ENCODE measurements at places on chromosomes 2 and 18. TPM values are rescaled to one million over a fixed set of nuclear protein-coding genes. Genes with fewer than 3 reads are reported as not detected.

Gene LYG1
- 0.12 TPM for total RNA-seq

Gene L3MBTL4
- total RNA-seq = 0.65 TPM

Gene HAT1
- total RNA-seq = 71.5 TPM

Gene MEIS1
- total RNA-seq = 0.23 TPM

Gene CNGA3
- not detected for total RNA-seq

Gene CYP27A1
- 28.6 TPM for total RNA-seq

Gene IL1B
- total RNA-seq = 0.65 TPM

Gene TTC39C
- total RNA-seq = 26.0 TPM

Gene PRSS56
- not detected for total RNA-seq

DNA sequence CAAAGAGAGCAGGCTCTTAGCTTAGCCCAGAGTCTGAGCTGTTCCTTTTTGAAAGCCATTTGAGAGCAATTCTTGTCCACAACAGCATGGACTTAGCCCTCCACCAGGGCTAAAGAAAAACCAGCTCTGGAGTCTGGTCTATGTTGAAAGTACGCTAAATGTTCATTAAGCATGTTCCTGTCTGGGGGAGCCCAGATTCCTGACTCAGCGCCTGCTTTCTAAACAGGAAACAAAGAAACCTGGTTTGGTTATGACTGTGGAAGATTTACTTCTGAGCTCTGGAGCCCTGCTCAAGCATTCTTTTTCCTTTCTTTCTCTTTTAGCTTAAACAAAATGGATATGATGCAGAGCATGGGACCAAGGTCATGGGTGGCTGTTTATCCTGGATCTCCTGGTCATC lies 279.8 kb downstream of the RBM43 start:
- peak; percentile 30 for DNase-seq

- no peak for DNase-seq
These were observed at the start of gene EFEMP1 for GRCh38 chr2:55923091-55923981. TSS of gene EFEMP1 (minus strand) at chr2:55923782. CDS start at chr2:55922440, 1,342 bp downstream.

DNA sequence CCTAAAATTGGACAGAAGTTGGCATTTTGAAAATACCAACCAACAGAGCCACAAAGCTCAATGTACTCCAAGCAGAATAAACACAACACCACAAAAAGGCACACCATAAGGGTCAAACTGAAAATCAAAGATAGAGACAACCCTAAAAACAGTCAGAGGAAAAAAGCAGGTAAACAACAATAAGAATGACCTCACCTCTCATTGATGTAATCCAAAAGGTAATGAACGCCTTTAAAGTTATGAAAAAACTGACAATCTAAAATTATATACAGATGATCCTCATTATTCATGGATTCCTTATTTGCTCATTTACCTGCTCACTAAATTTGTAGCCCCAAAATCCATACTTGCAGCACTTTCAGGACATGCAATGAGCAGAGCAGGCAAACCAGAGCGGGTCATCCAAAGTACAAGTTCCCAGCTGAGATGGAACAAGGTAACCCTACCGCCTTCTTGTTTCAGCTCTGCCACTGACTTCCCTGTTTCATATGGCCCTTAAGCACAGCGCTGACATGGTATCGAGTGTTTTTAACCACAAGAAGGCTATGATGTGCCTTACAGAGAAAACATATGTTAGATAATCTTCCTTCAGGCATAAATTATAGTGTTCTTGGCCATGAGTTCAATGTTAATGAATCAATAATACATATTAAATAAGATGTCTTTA lies 17.0 kb downstream of the RTN4 start:
- DNase-seq = no peak

- no peak for DNase-seq
These were observed 120.7 kb upstream of the FHL2 start for GRCh38 chr2:105519516-105519915.

GRCh38 chr2:134677856-134678756 lies 40.7 kb downstream of the TMEM163 start:
- DNase-seq = no peak

- no peak for DNase-seq
These were observed 51.0 kb downstream of the WDR33 start for GRCh38 chr2:127759931-127760330.

DNA sequence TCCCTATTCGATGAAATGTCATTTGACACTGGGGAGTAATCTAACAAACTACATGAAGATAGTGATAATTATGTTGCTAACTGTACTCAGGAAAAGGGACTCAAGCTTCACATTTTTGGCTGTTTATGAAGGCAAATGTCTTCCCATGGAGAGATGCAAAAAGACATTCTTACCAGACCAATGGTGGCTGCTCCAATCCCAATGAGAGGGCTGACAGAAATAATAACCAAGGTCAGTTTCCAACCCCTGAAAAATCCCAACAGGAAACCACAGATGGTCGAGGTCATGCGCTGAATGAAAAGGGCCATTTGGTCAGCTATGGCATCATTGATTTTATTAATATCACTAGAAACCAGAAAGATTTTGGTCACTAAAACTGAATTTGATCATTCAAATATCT lies 37.6 kb downstream of the ABCB11 start:
- DNase-seq = no peak

- DNase-seq = no peak
These were observed 626.5 kb downstream of the ZEB2 start for GRCh38 chr2:143893371-143893770.

GRCh38 chr2:227717687-227718567 lies at the start of gene SLC19A3:
TSS of gene SLC19A3 (minus strand) at chr2:227718028. CDS start at chr2:227702318, 15,710 bp downstream.
- no peak for DNase-seq

GRCh38 chr2:42013409-42013808 lies 34.4 kb upstream of the PKDCC start:
- no peak for DNase-seq

- DNase-seq = no peak
These were observed 76.1 kb upstream of the ALKAL2 start for GRCh38 chr2:363824-364470.

DNA sequence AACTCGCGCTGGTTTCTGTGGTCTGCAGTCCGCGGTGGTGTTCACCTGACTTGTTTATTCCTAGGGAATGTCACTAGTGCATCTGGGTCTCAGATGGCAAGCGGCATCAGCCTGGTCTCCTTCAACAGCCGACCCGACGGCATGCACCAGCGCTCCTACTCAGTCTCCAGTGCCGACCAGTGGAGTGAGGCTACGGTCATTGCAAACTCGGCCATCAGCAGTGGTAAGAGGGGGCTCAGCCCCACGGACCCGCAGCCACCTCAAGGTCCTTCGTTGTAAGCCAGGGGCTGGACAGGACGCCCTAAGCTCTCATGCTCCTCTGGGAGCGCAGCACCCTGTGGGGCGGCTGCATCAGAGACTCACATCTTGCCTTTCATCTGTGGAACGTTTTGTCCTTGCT lies 237.5 kb downstream of the GBX2 start:
- no peak for DNase-seq

DNA sequence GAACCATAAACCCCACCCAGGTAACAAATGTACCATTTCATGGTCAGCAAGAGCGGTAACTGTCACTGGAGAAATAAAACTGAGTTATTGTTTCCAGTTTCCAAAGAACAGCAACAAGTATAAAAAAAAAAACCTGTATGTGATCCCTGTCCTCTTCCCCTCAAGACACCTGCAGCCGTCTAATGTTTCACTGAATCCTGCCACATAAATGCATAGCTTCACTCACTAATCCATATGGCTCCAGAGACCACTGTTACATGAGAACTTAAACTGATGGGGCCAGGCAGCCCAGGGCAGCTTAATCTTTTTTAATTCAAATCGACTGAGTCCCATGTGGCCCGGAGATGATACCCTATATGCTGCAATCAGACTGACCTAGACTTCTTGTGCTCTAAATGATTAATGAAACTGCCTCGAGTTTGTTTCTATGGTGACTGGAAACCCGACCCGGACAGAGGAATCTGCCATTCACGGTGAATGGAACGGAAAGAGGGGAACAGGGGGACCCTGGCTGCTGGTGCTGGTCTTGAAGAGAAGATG lies 60.9 kb upstream of the SIX2 start:
- no peak for DNase-seq

DNA sequence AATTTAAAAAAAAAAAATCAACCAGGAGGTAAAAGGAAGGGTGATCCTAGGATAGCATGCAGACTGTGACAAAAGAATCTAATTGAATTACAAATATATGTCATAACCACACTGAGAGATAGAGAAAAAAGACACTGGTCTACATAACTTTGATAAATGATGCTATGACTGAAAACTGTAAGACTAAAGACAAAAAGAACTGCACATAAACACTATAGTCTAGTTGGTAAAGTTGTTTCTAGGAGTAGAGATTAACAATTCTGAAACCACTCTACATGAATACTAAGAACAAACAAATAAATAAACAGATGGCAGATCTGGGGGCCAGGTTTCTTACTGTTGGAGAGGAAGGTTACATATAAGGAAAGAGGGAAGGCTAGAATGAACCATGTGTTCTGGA lies 14.6 kb upstream of the CHAC2 start:
- no peak for DNase-seq

DNA sequence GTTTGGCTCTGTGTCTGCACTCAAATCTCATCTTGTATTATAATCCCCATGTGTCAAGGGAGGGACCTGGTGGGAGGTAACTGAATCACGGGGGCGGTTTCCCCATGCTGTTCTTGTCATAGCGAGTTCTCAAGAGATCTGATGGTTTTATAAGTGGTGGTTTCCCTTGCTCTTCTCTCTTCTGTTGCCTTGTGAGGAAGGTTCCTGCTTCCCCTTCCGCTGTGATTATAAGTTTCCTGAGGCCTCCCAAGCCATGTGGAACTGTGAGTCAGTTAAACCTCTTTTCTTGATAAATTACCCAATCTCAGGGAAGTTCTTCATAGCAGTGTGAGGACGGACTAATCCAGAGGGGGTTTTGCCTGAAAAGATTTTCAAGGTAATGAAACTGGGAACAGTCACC lies 245.4 kb downstream of the GALR1 start:
- DNase-seq = no peak

GRCh38 chr2:24359129-24360049 lies 947 bp downstream of the ITSN2 start:
- DNase-seq = no peak

GRCh38 chr2:54161660-54162424 lies 46.4 kb downstream of the ACYP2 start:
- no peak for DNase-seq

DNA sequence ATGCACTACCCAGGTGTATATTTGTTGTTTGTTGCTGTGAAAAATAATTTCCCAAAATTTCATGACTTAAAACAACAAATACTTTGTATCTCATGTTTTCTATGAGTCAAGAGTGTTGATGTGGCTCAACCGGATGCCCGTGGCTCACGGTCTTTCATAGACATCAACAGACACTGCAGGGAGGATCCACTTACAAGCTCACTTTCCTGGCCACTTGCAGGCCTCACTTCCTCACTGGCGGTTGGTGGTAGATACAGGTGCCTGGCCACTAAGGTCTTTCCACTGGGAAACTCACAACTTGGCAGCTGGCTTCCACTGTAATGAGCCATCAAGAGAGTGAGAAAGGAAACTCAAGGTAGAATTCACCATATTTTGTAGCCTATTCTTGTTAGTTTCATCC lies 662.9 kb downstream of the IRS1 start:
- DNase-seq = no peak

GRCh38 chr2:96251721-96252292 lies 14.0 kb downstream of the TMEM127 start:
- DNase-seq = peak; percentile 73

- no peak for DNase-seq
These were observed 480.2 kb upstream of the ACVR2A start for GRCh38 chr2:147364597-147364996.

GRCh38 chr2:120628248-120628647 lies 107.4 kb upstream of the GLI2 start:
- DNase-seq = no peak

GRCh38 chr2:227006189-227006897 lies 157.7 kb downstream of the COL4A4 start:
- no peak for DNase-seq

DNA sequence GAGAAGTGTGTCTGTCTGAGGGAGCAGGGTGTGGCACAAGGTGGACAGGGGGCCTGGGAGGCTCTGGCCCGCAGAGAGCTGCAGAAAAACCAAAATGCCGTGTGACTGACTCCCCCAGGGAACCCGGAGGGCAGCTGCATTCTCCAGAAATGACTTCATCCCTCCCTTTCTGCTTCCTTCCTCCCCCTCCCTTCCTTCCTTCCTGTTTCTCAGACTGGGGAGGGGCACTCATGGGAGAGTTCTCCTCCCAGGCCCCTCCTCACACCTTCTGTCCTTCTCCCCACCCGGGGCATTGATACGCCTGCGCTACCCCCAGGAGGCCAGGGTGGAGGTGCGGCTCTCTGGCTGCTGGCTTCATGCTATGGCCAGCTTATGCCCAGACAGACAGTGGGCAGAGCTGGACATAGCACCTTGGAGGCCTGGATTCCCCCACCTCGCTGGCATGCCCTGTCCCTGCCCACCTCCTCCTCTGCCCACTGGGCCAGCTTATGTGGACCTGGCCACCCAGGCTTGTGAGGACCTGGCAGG lies 8.2 kb upstream of the GPR17 start:
- peak; percentile 1 for DNase-seq

GRCh38 chr2:30741576-30741975 lies 65.7 kb downstream of the CAPN13 start:
- DNase-seq = no peak

DNA sequence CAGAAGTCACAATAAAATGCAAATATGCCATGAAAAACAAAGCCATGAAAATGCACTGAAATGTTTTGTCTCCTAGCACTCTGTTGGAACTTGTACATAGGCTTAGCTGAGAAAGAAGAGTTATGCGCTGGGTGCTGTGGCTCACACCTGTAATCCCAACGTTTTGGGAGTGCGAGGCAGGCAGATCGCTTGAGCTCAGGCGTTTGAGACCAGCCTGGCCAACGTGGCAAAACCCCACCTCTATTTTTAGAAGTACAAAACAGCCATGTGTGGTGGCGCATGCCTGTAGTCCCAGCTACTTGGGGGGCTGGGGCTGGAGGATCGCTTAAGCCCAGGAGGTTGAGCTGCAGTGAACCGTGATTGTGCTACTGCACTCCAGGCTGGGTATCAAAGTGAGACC lies 39.9 kb downstream of the IRS1 start:
- DNase-seq = no peak

GRCh38 chr18:44903327-44903726 lies 222.6 kb downstream of the SETBP1 start:
- no peak for DNase-seq

DNA sequence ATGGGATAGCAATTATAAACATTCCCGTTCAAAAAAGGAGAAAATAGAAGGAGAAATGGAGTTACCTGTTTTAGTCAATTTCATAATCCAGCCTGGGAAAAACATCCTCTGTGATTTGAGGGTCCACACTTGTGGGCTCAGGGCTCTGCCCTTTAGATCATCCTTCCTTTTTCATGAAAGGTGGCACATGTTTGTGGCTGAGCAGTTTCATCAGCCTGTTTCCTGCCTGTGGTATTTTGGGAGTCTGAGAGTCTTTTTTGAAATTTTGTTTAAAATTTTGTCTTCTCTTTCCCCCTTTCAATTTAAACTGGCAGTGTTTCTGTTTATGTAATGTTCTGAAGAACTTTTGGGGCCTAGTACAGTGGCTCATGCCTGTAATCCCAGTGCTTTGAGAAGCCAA lies 84.0 kb downstream of the KIAA1328 start:
- no peak for DNase-seq
